ENCODE measurements at places on chromosomes 1 and 21.

DNA sequence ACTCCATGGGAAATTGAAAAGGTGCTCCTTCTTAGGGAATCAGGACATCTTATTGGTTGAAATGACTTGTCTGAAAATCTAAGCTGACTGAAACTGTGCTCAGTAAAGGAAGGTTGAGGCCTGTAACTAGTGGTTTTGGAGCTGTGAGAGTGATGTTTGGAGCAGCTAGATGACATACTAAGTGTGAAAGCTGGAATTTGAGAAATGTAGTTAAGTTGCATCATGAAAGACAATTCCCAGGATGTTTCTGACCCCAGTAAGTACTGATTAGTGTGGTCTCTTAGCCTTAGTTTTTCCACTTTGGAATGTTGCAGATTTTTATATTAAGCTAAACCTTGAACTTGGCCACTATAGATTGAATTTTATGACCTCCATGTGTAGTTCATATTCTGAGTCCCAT is 154.9 kb downstream of the PAPPA2 start:
- no peak for DNase-seq

DNA sequence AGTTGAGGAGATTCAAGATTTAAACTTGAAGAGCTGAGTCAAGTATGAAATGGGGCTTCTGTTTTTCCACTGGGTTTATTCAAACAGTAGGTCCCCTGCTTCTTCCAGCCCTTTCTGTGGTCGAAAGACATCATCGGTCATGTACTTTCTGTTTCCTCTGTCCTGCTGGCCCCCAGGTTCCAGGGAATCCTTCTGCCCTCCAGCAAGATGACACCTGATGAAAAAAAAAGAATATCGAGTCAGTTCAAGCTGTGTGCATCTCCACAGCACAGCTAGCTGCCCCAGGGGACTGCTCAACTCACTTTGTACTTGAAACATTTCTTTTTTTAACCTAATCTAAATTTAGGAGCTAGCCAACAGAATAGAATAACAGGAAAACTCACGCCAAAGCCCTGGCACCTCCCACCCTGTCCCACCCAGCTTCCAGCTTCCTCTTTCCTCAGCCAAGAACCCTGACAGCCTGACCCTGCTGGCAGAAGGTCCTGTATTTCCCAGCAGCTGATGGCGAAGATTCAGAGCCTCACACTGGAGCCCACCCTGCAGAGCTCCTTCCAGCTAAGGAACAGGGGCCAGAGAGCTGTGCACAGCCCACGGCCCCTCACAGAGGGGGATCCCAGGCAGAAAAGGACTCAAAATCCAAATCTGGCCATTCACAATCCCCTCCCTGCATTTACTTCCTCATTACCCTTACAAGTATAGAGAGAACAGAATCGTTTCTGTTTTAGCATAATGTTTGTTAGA is 176.5 kb downstream of the PSMG1 start:
- DNase-seq = no peak

DNA sequence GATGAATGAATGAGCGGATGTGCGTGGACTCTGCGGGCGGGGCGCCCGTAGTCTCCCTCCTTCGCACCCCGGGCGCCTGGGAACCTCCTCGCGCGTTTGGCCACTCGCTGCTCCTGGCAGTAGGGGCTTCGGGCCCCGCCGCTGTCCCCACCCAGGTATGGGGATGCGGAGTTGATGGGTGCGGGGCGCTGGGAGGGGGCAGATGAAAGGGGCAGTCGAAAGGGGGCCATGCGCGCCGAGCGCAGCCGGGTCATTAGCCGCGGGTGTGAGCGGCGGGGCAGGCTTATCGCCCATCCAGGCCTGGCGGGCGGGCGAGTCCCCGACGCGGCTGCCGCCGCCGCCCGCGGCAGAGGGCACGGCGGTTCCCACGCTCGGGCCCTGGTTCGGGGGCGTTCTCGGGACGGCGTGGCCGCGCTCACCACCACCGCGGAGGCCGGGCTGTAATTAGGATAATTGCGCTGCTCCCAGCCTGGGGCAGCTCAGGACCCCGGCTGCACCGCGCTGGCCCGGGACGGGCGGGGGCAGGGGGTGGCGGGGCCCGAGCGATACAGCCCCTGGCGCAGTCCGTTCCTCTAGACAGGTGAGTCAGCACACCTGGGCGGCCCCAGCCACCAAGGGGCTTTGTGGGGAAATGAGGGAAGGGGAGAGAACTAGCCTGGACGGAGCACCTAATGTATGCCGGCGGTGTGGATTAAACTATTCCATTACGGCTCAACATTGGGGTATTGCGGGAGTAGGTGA is 22.1 kb upstream of the CITED4 start:
- DNase-seq = no peak

DNA sequence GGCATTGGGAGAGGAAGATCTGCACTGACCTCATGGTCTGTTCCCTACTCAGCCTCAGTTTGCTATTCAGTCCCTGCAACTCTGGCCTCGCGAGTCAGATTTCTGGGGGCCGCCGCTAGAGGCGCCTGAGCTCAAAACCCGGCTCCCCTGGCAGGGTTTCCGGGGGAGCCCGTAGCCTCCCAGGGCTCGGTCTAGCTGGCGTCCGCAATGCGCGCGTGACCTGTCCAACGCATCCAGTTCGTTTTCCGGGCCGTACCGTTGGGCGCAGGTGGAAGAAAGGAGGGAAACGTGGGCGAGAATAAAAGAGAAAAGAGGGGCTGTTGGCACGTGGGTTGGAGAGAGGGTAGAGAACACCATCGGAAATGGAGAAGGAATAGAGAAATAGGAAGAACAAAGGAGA is at the start of gene ADAM30:
Gene ADAM30 (minus strand): TSS at position 213 of the 400 bp plus-strand sequence. CDS start 179 bp downstream, at position 34.
- no peak for DNase-seq

DNA sequence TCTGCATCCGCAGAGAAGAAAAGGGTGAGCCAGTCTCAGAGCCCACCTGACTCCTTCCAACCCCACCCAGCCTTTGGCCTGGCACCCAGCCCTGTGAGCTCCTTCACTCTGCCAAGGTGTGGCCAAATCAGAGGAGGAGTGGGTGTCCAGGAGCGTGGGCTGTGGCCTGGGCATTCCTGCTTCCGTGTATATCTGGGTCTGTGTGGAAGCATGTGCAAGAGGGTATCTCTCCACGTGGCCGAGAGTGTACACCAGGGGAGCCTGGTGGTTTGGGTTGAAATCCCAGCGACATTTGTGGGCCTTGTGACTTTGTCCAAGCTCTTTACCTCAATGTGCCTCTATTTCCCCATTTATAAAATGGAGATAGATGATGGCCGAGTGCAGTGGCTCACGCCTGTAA is 29.8 kb downstream of the CDCP2 start:
- no peak for DNase-seq

GRCh38 chr1:116919802-116920201 is 10.1 kb downstream of the PTGFRN start:
- no peak for DNase-seq

- no peak for DNase-seq
Measured at GRCh38 chr1:27368869-27369582, 2.3 kb upstream of the MAP3K6 start.

- DNase-seq = peak; percentile 22
Measured at GRCh38 chr21:37675202-37675801, 241.0 kb downstream of the KCNJ6 start.

DNA sequence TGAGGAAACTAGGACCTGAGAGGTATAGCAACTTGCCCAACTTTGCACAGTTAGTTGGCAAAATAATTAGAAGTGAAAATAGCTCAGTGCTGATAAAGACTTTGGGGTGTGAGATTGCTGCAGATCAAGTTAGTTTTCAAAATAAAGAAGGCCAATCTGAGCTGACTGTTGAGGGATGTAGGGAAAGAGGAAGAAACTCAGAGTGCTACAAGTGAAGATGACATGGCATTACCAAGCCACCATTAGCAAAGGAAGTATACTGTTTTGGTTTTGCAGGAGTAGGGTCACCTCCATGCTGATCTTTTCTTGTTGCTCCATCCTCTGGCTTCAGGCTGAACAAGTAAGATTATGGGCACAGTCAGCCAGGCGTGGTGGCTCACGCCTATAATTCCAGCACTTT is 78.7 kb upstream of the ADAM30 start:
- no peak for DNase-seq

DNA sequence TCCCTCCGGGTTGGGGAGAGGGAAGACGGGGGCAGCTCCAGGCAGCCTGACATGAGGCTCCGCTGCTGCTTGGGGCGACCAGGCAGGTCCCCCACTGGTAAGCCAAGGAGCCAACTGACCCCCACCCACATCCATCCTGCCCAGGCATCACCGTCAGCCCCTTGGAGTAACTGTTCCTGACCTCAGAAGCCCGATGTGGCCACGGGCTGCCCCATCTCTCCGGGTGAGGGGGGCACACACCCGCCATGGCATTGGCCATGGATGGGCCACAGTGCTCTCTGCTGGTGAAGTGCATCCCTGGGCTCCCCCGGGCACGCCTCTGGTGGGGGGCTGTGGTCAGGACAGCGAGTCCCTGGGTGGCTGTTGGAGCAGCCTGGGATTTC is 100.0 kb downstream of the CRYAA start:
- no peak for DNase-seq

GRCh38 chr1:19808351-19808750 is 6.7 kb downstream of the RNF186 start:
- no peak for DNase-seq

DNA sequence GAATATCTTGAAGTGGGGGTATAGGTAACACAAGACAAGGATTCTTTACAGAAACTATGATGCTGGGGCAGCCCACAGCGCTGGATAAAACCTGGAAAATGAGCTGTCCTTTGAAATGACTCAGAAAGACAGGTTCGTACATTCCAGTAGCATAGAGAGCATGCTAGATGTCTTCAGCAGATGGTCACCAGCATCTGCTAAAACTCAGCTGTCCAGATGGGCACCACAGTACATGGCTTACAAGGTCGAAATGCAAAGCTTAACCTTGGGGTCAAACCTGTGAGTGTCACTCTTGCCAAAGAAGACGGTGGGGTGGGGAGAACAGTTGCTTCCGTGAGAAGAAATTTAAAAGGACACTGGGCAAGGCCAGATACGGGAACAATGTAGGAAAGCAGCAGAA is 41.3 kb upstream of the TRIM45 start:
- DNase-seq = no peak

- DNase-seq = no peak
Measured at GRCh38 chr1:12678820-12679219, 34.9 kb downstream of the AADACL4 start.

DNA sequence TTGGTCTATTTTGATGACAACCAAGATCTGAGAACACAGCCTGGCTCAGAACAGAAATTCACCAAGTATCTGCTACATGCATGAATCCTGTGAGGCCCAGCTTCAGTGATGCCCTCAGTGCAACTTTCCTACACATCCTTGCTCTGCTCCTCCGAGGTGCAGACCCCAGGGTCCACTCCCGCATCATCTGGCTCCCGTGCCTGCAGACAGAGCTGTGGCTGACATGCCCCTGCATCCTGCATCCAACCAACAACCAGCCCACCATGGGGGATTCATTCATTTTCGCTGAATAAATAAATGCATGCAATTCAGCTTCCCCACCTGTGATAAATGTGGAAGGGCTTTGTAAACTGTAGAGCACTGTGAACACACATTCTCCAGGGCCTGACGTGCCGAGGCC is 112.3 kb downstream of the GLIS1 start:
- DNase-seq = no peak

- DNase-seq = no peak
Measured at GRCh38 chr1:12582649-12583048, 35.4 kb downstream of the DHRS3 start.

DNA sequence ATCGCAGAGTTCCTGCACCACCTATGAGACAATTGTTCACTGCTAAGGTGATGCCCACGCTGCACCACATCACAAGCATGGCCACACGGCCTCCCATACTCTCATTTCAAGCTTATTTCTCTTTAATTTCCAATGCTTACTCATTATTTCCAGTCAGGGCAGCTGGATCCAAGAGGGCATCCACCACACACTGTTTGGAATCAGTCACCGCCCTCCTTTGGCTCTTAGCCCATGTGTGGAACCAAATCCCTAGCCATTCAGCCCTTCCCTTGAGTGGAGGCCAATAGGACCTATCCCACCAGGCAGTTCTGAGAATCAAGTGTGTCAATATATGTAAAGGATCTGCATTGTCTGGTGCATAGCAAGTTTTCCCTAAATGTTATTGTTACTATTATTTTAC is 26.3 kb upstream of the PALMD start:
- no peak for DNase-seq

DNA sequence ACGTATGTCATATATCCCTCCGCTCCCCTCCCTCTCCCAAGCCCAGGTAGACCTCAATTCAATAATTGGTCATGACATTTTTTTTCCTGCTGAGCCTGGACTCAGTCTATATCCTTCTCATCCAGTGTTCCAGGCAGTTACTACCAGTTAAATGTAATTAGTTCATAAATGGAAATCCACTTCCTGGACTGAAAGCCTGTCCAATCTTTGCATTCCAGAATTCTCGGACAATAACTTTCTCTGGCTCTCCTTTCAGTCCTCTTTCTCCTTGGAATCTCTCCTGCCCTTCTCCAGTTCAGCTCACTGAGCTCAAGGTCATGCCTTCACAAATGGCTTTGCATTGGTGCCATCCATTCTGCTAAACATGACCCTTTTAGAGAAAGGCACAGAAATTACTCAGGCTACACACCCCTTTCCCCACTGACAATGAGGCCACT is 34.8 kb downstream of the VWA5B1 start:
- no peak for DNase-seq

DNA sequence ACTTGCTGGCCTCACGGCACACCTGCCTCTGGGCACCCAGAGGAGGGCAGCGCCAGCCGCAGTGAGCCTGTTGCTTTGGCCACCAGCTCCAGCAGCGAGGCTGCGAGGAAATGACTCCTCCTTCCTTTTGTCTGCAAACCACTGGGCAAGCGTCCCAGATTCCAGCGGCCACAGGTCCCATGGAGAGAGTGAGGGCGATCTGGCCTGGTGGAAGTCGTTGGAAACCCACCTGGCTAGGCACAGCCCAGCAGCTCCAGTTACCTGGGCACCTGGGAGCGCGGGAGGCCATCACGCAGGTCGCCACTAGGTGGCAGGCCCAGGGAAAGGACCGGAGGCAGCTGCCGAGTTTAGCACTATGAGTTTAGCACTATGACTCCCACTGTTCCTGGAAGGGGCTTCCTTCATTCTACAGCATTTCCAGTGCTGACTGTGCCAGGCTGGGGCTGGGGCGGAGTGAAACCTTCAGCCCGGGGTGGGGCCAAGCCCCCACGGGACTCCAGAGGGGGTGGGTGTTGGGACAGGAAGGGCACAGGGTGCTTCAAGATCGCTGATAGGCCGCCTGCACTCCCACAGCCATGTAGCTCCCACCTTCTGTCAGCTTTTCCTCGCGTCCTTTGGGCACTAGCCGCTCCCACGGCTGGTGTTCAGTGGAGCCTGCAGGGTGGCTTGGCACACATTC is 1.1 kb upstream of the ESPN start:
- peak; percentile 31 for DNase-seq

DNA sequence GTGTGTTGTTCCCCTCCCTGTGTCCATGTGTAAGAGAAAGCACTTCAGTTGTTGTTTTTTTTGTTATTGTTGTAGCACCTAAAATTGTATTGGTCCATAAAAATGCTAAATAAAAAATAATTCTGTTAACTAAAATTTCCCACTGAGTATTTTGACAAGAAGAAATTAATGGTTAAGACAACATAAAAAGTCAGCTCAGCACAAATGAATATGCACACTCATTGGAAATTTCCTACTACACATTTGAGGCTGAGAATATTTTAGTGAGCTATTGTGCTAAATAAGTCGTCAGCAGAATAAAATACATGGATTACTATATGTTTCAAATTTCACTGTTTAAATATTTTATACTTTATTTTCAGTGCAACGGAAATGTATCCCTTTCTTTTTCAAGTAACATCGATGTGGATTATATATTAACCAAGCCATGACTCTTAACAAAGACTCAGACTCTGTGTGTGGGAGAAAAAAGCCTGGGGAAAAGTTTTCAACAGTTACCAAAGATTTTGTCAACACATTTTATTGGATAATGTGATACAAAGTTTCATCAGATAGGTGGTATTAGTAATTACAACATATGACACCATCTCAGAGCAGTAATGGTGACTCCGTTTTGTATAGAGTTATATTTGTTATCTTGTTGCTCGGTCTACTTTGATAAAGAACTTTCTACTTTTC is 63.4 kb downstream of the LYPLAL1 start:
- DNase-seq = no peak

All from NCI-H1930 (cell line).